ENCODE measurements at places on chromosomes 3 and 15.

- peaks cover 4% of the 10 kb centered on the region for H3K27me3 ChIP-seq
- H3K36me3 ChIP-seq = no peaks in the 10 kb centered on the region
- no peak overlapping the region for H3K4me3 ChIP-seq
- H3K27ac ChIP-seq = no peak overlapping the region
These were observed 29.6 kb upstream of the TLE3 start for GRCh38 chr15:70127288-70127746.

GRCh38 chr3:146177072-146177471 is 16.1 kb upstream of the PLOD2 start:
- no peaks in the 10 kb centered on the region for H3K36me3 ChIP-seq
- no peak for DNase-seq
- H3K4me3 ChIP-seq = no peak overlapping the region
- H3K4me1 ChIP-seq = peaks cover 10% of the 10 kb centered on the region
- H3K27ac ChIP-seq = peak overlapping the region; percentile 28

- DNase-seq = no peak
- H3K27ac ChIP-seq = no peak overlapping the region
- H3K27me3 ChIP-seq = no peaks in the 10 kb centered on the region
These were observed 48.9 kb upstream of the SLC7A14 start for GRCh38 chr3:170634663-170635384.

DNA sequence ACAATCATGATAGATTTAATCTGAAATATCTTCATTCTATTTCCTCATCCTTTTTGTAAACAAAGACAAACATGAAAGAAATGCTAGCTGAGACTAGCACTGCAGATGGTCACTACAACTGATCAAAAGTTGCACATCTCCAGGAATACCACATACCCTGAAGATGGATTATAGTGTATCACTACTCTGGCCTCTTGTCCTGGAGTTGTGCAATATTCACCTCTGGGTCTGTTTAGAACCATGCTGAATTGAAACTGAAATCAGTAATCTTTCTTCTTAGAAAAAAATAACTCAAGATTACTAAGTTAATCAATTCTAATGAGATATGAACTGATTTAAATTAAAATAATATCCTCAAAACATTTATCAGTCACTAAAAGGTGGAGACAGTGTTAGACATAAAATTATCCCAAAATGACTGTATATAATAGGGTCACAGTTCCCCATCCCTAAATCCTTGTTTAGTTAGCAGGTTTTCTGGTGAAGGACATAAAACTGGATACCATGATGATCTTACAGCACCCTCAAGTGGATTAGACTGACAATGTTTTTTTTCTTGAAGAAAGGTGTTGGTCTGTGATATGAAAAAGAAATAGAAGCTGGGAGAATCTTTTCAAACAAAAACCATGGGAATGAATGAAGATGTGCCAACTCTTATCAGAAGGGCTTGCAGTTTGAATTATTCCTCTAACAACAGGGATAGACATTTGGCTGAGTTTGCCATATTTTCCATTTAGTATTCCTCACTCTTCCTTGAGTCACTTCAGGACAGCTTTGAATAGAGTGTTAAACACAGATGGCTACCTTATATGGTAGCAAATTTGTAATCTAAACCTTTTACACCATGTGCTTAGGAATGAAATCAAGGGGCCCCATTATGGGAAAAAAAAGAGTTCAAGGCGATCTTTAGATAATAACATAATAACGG is 7.1 kb upstream of the TTC14 start:
- H3K36me3 ChIP-seq = no peaks in the 10 kb centered on the region
- H3K4me3 ChIP-seq = no peak overlapping the region
- no peaks in the 10 kb centered on the region for H3K27me3 ChIP-seq

GRCh38 chr15:64582202-64582601 is 121.8 kb downstream of the ZNF609 start:
- no peak for DNase-seq
- no peaks in the 10 kb centered on the region for H3K36me3 ChIP-seq
- H3K4me3 ChIP-seq = no peak overlapping the region
- H3K4me1 ChIP-seq = no peaks in the 10 kb centered on the region
- H3K27ac ChIP-seq = no peak overlapping the region
- H3K27me3 ChIP-seq = no peaks in the 10 kb centered on the region

DNA sequence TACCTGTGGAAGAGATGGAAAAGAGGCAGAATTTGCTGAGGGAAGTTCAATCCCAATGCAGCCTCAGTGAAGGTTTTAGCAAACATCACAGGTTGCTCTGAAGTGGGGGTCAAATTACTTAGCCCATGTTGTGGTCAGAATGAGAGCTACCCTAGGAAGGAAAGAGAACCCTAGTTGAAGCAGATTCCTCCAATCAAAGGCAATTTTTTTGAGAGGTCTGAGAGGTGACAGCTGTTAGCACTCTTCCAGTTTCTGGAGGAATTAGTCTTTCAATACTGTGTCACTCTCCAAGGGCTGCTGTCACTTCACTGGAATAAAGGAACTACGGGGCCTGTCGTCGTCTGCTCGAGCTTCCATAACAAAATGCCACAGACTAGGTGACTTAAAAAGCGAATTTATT is 584.2 kb upstream of the DPPA4 start:
- H3K4me3 ChIP-seq = no peak overlapping the region
- no peaks in the 10 kb centered on the region for H3K36me3 ChIP-seq
- DNase-seq = no peak
- no peak overlapping the region for H3K27ac ChIP-seq
- H3K4me1 ChIP-seq = no peaks in the 10 kb centered on the region

DNA sequence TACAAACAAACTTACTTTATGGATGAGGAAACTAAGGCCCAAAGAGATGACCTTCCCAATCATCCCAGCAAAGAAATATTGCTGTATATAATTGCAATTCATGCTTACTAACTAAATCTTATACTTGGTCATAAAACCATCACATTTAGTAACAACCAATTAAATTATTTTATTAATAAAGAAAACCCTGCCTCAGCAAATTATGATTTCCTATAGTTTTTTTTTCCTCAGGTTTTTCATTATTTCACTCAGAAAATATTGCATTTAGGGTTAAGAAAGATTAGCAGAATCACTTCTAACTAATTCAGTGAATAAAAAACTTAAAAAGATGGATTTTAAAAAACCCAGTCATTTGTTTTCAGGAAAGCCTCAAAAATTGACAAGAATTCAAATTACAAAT is 86.5 kb upstream of the GADL1 start:
- DNase-seq = no peak
- no peaks in the 10 kb centered on the region for H3K27me3 ChIP-seq
- H3K27ac ChIP-seq = no peak overlapping the region
- no peaks in the 10 kb centered on the region for H3K4me1 ChIP-seq
- H3K36me3 ChIP-seq = no peaks in the 10 kb centered on the region

DNA sequence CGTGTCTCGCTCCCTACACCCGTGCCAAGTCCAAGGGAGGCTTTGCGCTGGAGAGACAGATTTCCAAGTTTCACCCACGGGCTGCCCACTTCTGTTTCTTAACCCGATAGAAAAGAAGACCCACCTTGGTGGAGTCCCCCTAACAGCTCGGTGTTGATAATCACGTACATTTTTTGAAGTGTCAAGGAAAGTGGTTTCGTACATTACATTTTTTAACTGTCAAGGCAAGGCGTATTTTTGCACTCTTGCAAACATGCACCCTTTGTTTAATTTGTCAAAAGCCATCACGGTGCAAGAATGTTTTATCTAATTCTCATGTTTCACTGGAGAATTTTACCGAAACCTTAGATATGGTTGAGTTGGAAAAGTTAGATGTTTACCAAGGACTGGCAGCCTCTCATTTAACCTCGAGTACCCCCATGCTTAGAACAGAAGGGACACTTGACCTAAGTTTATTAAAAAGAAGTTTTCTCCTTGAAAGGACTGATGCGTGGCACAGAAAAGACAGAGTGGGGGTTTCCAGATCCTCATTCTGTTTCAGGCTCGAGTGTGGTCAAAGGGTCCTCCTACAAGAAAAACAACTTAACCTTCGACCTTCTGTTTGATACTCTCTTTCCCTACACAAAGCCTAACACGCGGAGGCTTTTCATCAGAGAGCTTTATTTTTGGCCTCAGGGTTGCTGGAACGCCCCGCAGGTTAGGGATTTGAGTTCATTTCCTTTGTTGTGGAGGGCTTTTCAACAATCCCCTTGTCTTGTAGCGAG is 882 bp downstream of the GXYLT2 start:
- no peaks in the 10 kb centered on the region for H3K27me3 ChIP-seq
- H3K4me1 ChIP-seq = peaks cover 49% of the 10 kb centered on the region
- H3K36me3 ChIP-seq = no peaks in the 10 kb centered on the region
- no peak for DNase-seq

DNA sequence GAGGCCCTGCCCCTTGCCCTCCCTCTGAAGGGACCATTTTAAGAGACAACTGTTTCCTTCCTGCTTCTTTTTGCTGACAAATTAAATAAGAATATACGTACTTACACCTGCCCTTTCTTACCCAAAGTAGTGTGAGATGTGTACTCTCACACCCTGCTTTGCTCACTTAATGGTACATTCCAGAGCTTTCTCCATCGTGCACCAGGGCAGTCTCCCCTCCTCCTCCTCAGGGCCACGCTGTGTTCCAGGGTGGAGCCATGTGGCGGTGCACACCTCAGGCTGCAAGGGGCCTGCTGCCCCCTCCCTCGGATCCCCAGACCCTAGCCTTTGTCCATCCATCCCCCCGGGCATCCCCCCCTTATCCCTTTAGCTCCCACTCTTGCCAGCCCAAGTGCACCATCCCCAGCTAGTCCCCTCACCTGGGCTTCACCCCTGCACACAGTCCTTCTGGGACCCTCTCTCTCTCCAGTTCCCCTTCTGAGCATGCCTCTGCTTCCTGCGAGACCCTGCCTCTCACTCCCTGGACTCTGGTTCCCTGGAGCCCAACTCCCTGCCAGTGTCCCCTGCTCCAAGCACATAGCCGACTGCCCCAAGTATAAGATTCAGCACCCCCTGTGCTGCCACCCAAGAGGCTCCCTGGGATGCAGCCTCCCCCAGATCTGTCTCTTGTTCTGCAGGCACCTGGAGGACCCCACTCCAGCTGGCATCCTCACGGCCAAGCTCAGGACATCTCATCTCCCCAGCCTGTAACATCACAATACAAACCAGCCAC is 89.5 kb upstream of the IQSEC1 start:
- no peaks in the 10 kb centered on the region for H3K36me3 ChIP-seq
- no peaks in the 10 kb centered on the region for H3K27me3 ChIP-seq
- H3K4me3 ChIP-seq = no peak overlapping the region
- H3K27ac ChIP-seq = no peak overlapping the region
- DNase-seq = no peak
- H3K4me1 ChIP-seq = no peaks in the 10 kb centered on the region

- no peak for DNase-seq
- peaks cover 40% of the 10 kb centered on the region for H3K4me1 ChIP-seq
- peak overlapping the region; percentile 81 for H3K27ac ChIP-seq
- H3K27me3 ChIP-seq = no peaks in the 10 kb centered on the region
- H3K4me3 ChIP-seq = no peak overlapping the region
- H3K36me3 ChIP-seq = no peaks in the 10 kb centered on the region
These were observed 42.5 kb upstream of the SPTSSB start for GRCh38 chr3:161413855-161414210.

GRCh38 chr15:69863446-69863845 is 234.3 kb downstream of the TLE3 start:
- no peaks in the 10 kb centered on the region for H3K4me1 ChIP-seq
- H3K4me3 ChIP-seq = no peak overlapping the region
- H3K27ac ChIP-seq = no peak overlapping the region
- H3K36me3 ChIP-seq = no peaks in the 10 kb centered on the region

- H3K4me1 ChIP-seq = peaks cover 36% of the 10 kb centered on the region
- H3K27me3 ChIP-seq = no peaks in the 10 kb centered on the region
- H3K4me3 ChIP-seq = no peak overlapping the region
- peak overlapping the region; percentile 76 for H3K27ac ChIP-seq
- no peak for DNase-seq
These were observed 3.3 kb downstream of the ETV5 start for GRCh38 chr3:186105543-186105942.

DNA sequence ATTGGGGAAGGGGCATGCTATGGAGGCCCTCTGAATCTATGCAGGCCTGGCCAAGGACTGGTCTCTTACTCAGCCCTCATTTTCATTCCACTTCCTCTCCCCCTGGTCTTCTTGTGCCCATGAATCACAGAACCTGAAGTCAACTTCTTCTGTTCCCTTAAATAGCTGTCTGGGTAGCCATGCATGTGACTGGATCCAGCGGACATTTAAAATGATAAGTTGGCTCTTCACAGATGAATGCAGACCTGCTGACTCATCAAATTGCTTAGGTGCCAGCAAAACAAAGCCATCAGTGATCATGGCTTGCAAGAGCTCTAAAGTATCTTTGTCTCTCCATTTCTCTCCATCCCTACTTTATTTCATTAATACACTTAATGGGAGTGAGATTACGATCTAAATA is 90.1 kb upstream of the CADPS start:
- H3K27me3 ChIP-seq = peaks cover 6% of the 10 kb centered on the region
- H3K4me3 ChIP-seq = no peak overlapping the region
- no peaks in the 10 kb centered on the region for H3K36me3 ChIP-seq
- no peak overlapping the region for H3K27ac ChIP-seq
- DNase-seq = no peak

- H3K4me3 ChIP-seq = no peak overlapping the region
- no peaks in the 10 kb centered on the region for H3K27me3 ChIP-seq
- peaks cover 23% of the 10 kb centered on the region for H3K4me1 ChIP-seq
- DNase-seq = no peak
- H3K36me3 ChIP-seq = peaks cover 53% of the 10 kb centered on the region
These were observed 65.7 kb downstream of the IL1RAP start for GRCh38 chr3:190579514-190580137.

DNA sequence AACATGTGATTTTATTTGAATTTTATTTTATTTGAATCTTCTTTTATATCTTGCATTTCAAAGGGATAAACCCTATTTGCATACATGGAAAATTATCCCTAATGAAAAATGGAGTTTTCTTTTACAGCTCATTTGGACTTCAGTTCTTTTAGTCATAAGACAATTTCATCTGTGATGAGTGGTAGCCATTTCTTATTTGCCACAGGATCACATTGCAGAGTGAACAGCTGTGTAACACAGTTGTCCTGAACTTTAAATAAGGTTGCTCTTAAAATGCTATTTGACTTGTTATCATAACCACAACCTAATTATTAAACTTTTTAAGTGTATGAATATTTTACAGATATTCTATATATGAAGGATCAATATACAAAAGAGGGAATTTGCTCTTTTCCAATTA is 221.7 kb upstream of the ROPN1 start:
- no peak overlapping the region for H3K4me3 ChIP-seq
- no peak overlapping the region for H3K27ac ChIP-seq
- H3K4me1 ChIP-seq = no peaks in the 10 kb centered on the region
- H3K36me3 ChIP-seq = no peaks in the 10 kb centered on the region
- H3K27me3 ChIP-seq = peaks cover 4% of the 10 kb centered on the region
- no peak for DNase-seq

DNA sequence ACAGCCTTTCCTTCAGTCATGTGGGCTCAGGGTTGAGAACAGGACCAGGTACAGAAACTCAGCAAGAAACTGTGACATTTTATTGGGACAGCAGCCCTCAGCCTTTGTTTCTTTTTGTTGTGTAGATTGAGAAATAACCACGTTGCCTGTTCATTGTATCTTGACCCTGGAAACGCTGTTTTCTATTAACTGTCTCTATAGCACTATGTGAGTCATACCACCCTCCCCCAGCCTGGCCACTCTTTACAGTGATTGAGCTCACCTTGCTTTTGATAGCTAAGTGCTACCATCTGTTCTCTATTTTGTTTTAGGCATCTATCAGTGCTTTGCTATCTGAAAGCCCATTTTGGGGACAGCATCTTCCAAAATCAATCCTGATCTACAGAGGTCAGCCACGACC is 127.9 kb downstream of the CD47 start:
- H3K4me1 ChIP-seq = peaks cover 8% of the 10 kb centered on the region
- H3K4me3 ChIP-seq = no peak overlapping the region
- H3K27ac ChIP-seq = no peak overlapping the region

Data from RWPE2 (cell line).